ENCODE measurements at places on chromosomes 2 and 18.

- DNase-seq = no peak
Observed at GRCh38 chr18:77478646-77479442, 229.2 kb downstream of the GALR1 start.

GRCh38 chr2:134284119-134284670 is 30.3 kb downstream of the MGAT5 start:
- no peak for DNase-seq

DNA sequence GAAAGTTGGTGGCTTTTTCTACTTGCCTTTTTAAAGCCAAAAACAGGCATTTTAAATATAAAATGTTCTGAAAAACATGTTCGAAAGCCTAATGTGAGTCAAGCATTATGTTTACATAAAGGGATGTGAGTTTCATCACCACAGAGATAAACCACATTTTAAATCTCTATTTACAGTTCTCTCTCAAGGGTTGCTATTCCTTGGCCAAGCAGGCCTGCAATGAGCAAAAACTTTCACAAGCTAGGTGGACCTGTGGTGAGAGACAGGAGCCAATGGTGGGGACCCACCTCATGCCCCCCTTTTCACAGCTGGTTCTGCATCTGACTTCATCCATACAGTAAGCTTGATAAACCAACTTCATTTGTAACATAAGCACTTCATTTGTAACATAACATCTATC is 65.1 kb downstream of the CUL3 start:
- no peak for DNase-seq

- DNase-seq = peak; percentile 82
Observed at GRCh38 chr2:206442833-206443734, at the start of gene ADAM23. TSS of gene ADAM23 (plus strand) at chr2:206443532. CDS start at chr2:206443867, 335 bp downstream.

DNA sequence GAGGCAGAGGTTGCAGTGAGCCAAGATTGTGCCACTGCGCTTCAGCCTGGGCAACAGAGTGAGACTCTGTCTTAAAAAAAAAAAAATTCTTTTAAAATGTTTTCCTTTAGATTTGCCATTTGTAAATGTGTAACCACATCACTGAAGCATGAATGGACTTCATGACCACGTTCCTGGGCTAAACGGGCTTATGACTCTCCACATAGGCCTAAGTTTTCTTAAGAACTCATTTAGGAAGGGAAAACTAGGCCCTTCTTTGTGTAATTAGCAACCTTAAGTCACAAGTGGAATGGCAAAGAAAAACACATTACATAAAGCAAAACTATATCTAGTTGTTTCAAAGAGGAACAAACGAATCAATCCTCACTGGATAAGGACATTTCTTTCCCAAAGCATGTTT is 99.5 kb downstream of the MEIS1 start:
- no peak for DNase-seq

DNA sequence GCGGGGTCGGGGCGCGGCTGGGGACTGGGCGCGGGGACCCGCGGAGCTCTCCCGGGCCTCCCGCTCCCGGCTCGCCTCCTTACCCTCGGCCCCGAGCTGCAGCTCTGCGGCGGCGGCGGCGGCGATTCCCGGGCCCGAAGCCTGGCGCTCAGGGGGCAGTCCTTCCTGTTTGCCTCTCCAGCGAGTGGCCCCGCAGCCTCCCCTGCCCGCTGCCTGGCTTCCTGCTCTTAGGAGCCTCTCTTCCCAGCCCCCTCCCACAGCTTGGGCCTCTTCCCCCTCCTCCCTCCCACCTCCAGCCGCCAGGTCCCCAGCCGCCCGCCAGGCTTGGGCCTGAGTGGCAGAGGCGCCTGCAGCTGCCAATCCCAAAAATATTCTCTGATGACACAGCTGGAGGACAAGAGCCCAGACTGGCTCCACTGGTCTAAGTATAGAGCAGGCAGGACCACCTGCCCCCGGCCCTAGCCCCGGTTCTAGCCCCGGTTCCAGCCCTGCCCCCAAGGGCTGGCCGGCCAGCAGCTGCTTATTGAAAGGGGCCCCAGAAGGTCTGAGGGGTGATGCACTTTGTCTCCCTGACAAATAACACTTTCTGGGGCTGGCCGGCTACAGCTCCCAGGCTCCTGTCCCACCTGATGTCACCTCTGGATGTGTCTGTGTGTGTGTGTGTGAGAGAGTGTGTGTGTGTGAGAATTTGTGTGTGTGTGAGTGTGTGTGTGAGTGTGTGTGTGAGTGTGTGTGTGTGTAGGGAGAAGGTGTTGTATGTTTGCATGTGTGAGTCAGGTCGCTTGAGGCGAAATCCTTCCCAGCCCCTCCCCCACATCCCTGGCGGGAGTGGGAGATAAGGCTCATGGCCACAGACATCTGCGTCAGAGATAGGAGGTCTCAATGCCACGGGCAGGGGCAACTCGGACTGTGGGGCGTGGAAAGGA is at the start of gene OBSL1:
OBSL1 (minus strand) TSS at position 229 of the 926 bp plus-strand sequence. CDS start 307 bp downstream, outside the sequence.
- peak; percentile 87 for DNase-seq

DNA sequence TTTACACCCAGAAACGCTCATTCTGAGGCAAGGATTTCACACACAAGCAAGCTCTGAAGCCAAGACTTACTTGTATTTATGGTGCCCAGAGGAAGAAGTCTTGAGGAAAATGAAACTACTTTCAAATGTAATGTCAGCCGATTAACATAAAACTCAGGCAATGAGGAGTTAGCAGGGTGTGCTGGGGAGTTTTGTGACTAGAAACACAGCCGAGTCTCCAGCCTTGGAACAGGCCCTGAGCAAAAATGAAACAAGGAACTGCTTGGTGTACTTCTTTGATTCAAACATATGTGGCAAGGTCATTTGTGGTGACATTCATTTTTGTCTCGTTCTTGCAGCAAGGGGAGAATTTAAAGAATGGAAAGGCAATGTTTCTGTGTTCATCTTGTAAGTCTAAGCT is 4.5 kb downstream of the DYTN start:
- DNase-seq = no peak

DNA sequence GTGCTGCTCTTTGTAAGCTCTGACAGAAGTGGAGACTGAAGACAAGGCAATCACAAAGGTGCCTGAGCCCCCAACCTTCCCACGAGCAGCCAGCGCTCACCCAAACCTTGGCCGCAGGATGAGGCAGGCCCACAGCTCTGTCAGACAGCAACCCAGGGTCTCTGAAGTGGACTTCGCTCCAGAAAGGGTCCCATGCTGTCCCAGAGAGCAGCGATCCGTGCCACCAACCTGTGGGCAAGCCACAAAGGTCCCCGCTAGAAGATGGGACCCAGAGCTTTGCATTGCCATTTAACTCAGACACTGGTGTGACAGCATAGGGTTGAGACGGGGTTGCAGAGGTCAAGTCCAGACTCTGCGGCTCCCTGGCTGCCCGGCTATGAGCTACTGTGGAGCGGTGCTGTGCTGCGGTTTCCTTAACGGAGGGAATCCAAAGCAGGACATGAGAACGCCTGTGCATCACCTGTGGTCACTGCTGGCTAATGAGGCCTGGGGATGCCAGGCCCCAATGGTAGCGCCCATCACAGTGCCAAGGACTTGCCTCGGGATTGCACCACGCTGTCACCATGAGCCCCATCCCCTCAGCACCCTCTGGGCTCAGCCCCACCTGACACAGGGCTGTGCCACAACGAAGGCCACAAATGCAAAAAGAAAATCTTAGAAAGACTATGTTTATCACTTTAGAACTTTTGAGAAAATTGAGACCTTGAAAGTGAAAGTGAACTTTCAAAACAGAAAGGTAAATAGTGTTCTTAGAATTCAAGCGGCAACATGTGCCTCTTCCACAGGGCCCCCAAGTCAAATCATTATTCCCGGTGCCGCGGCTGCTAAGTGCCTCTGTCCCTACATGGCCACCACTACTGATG is 103.4 kb downstream of the HDAC4 start:
- no peak for DNase-seq

GRCh38 chr18:69358212-69358895 is 42.3 kb upstream of the DOK6 start:
- DNase-seq = no peak

- no peak for DNase-seq
Observed at GRCh38 chr2:53485021-53485728, 282.4 kb upstream of the CHAC2 start.

DNA sequence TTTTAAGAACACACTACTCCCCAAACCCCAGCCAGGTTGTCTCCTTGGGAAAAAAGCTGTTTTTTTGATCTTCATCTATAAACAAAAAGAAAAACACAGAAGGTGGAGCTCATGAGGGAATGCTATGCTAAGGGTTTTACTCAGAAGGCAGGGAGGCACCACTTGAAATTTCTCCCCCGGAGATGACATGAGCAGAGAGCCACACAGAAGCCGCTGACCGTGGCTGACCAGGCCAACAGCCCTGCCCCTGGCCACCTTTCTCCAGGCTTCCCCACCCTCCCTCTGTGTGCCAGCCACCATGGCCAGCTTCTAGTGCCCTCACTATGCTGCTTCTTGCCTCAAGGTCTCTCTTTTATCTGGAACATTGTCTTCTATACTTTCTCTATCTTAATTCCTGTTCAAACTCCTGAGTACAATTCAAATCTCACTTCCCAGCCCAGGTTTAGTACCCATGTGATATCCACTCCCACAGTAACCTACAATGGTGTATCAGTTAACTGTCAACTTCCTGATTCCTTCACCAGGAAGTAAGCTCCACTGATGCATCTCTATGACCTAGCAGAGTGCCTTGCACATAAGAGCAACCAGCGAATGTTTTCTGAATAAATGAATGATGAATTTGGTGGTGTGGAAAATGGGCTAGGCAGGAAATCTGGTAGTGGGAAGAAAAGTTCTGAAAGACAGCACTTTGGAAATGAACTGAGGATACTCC is 15.3 kb downstream of the LAPTM4A start:
- DNase-seq = no peak

- no peak for DNase-seq
Observed at GRCh38 chr2:169110419-169110818, 41.1 kb downstream of the DHRS9 start.

DNA sequence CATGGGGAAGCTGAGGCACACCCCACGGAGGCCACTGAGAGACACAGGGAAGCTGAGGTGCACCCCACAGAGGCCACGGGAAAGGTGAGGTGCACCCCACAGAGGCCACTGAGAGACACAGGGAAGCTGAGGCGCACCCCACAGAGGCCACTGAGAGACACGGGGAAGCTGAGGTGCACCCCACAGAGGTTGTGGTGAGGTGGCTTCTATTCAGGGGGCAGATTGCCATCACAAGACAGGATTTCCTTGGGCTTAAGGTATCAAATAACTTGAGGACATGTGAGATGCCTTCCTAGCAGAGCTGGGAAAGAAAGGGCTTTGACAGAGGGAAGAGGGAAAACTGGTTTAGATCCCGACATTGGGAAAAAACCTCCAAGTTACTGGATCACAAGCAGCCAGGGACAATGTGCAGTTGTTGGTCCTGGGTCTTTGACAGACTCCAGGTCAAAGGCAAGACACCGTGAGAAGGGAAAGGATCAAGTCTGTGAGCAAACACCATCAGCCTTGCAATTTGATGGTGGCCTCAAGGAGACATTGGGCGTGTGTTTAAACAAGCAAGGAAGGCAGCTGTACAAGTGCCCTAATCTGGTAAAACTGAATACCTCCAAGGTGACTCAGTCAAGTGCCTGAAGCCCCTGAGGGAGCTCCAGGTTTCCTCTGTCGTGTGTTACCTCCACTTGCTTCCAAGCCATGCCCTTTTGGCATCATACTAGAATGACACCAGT is 133.2 kb upstream of the EPAS1 start:
- DNase-seq = no peak

DNA sequence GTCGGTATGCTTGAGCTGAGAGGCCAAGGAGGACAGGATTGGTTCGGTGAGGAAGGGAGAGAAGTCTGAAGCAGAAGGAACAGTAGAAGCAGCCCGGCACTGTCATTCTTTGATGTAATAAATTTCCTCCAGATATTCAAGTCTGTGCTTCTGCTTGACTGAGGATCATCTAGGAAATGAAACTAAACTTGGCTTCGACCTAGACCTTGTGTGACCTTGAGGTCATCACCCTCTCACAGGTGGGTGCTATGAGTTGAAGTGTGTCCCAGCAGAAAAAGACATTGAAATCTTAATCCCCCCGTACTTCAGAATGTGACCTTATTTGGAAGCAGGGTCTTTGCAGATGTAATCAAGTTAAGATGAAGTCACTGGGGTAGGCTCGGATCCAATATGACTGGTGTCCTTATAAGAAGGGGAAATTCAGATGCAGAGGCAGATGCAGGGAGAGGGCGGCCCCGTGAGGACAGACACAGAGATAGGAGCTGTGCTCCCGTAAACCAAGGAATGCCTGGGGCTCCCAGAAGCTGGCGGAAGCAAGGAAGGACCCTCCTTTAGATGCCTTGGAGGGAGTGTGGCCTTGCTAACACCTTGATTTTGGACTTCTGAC is 49.0 kb downstream of the PRKCE start:
- no peak for DNase-seq

- DNase-seq = no peak
Observed at GRCh38 chr2:231708773-231709635, 679 bp downstream of the PTMA start.

- DNase-seq = peak; percentile 69
Observed at GRCh38 chr18:65725251-65726050, 25.4 kb upstream of the CDH7 start.

GRCh38 chr18:58645398-58645797 is 16.5 kb upstream of the ALPK2 start:
- no peak for DNase-seq

- no peak for DNase-seq
Observed at GRCh38 chr2:234823196-234823876, 128.5 kb upstream of the SH3BP4 start.

DNA sequence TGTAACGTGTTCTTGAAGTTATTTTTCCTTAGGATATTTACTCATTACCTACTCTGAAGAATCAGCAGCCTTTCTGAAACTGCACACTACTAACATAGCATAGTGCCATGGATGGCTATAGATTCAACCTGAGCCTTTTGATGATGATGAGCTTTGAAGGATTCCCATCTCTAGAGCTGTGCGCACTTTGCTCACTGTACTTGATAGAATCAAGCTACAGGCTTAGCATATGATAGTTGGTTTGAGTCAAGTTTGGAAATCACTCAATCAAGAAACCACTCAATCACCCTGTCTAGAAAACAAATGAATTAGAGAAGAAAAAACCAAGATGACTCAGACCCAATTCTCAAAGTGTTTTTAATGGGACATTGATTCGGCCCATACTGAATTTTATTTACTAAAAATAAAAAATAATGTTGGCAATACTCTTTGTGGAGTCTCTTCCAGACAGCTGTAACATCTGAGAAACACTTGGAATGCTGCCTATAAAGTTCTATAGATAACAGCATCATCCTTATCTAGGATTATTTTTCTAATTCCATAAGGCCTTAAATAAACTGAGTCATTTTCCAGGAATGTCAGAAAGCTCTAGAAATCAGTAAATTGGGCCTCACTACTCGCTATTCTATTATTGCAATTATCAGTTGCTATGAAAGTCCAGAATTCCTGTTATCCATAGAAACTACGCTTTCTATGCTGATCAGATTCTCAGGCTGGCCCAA is 259.0 kb upstream of the ERBB4 start:
- no peak for DNase-seq

Measured in NCI-H510A (cell line).